Activated T-cell treated with anti-CD3 and anti-CD28 coated beads for 24 hours (primary cell): ENCODE measurements at places on chromosomes 6 and 20.

DNA sequence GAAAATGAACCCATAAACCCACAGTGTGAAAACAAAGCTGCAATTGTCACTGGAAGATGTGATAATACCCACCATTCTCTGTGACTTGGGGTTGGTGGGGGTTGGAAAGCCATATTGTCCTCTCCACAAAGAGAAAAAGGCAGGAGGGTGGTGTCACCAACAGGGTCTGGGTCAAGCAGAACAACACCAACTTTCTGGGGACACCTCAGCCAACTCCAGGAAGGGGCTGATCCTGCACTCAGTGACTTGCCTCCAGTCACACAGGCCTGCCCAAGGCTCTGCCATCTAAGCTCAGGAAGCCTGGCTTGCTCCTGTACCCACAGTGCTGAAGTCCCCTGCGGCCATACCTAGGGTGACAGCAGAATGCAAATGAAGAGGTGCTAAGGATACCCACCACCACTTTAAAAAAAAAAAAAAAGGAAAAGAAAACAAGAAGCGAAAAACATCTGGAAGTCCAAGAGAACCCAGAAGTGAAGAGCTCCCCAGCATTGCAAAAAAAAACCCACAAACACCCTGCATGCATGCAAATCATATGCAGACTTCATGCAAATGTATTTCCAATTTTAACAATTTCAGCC lies 110.6 kb downstream of the PREX1 start:
- DNase-seq = no peak

- no peak for DNase-seq
These were observed 360.9 kb downstream of the BCKDHB start for GRCh38 chr6:80467408-80467807.

- no peak for DNase-seq
These were observed 74.4 kb upstream of the GATA5 start for GRCh38 chr20:62550087-62550632.

GRCh38 chr20:50335105-50335504 lies 144.5 kb downstream of the CEBPB start:
- DNase-seq = no peak

DNA sequence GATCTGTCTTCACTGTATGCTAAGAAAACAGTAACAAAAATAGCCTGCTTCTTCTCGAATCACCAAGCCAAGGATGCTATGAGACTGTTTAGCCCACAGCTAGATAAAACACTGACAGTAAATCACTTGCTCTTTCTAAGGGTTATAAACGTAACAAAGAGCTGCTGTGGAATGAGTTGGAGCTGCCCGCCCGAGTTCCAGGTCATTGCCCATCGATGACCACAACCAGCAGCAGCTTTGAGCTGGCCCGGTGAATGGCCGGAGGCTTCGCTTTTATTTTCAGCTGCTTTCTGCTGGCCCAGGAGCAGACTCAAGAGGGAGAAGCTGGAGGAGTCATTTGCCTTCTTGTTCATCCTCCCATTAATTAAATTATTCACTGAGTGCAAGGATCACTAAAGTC lies 82.2 kb upstream of the CDH4 start:
- DNase-seq = no peak

DNA sequence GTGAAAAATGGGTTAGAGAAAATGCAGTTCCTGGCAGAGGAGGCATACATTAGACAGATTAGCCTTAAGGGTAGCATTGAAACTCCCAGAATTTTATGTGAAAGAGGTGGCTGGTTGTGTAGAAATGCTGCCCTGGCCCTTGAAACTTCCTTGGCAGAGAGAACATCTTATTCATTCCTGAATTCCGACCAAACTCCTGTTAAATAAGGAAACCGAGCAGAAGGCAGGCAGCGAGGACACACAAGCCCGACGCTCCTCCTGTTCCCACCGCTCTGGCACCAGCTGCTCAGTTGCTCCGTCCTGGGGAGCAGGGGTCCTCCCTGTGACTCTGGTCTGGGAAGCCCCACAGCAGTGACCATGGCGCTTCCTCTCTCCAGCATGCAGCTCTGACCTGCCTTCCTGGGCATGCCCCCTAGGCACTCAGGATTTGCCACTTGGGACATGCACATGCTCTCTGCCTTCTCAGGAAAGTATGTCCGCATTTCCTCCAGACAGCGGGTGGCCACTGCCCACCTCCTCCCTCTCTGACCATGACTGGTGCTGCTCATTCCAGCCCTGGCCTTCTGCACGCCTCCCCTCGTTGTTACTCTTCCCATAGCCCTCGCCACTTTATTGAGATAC lies 35.2 kb upstream of the CLDN20 start:
- no peak for DNase-seq
